Stimulated activated CD4-positive, alpha-beta T cell treated with anti-CD3 and anti-CD28 coated beads, Interleukin-4, amount 100 ng/mL, for 24 hours (primary cell): ENCODE measurements at places on chromosomes 16 and 17.

DNA sequence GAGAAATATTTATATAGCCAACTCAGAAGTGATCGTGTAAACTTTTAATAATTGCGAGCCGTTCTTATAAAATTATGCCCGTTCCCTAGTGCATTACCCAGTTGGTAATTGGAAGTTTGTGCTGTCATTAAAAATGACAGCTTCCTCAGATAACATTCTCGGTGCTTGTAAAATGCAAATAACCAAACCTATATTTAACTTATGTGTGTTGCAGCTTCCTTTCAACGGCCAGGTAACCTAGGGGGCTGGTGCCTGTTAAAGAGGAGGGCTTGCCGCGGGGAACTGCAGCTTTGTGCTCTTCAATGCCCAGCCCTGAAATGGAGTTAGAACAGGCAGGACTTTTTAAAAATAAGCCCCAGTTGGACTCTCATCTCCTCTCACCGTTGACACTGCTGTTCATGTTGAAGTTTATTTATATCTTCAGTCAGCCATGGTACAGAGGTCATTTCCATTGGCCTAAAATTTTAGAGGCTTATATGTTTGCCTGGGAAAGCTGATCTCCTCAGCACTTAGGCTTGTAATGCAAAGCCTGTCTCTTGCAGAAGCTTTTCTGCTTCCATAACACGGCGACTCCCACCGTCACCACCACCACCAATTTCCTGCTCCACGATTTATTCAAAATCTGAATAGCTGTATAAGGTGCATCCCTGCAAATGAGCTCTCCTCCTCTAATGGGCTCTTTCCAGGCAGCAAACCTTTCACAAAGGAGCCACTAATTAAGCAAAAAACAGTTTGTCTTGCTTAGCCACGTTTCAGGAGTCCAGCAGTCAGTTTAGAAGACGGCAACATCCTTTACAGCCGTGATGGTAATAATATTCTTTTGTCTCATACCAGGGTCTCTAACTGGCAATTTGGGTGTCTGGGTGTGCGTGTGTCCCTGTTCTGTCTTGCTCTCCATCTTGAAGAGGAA is 74.7 kb downstream of the RPA1 start:
- DNase-seq: no peak

GRCh38 chr16:8776129-8776584 is 21.3 kb downstream of the TMEM186 start:
- no peak for DNase-seq

DNA sequence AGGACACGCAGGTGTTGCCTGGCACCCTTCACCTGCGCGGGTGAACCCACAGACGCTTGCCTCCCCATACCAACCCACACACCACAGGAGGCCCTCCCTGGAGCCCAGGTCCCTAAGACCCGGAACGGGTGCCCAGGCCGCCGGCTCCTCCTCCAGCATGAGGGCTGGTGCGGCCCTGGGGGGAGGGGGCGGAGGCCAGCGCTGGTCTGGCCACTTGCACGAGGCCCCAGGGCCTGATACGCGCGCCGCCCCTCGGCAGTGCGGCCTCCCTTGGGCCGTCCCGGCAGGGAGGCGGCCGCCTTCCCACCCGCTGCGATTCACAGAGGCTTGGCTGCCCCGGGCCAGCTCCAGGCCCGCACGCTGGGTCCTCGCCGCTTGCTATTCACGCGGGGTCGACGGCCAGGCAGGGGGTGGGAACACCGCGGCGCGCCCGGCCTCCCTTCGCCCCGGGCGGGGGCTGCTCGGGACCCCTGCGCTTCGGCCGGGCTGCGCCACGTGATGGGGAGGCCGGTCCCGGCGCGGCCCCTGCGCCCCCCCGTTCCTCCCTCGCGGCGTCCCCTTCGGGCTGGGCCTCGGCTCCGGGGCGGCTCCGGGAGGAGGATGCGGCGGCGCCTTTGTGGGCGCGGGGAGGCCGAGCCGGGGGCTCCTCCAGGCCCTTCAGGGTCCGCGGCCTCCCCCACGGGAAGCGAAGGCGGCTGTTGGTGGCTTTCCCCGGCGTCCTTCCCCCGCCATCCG is 685 bp downstream of the FASN start:
- DNase-seq: peak; percentile 22

- no peak for DNase-seq
These were observed 204.6 kb downstream of the SLC39A11 start for GRCh38 chr17:72887917-72888316.

- no peak for DNase-seq
These were observed 1849.3 kb downstream of the TP53TG3F start for GRCh38 chr16:35308674-35309073.

- DNase-seq: no peak
These were observed at the start of gene ALOX15 for GRCh38 chr17:4641297-4642195. TSS of gene ALOX15 (minus strand) at chr17:4641678. CDS start at chr17:4641651, 27 bp downstream.

DNA sequence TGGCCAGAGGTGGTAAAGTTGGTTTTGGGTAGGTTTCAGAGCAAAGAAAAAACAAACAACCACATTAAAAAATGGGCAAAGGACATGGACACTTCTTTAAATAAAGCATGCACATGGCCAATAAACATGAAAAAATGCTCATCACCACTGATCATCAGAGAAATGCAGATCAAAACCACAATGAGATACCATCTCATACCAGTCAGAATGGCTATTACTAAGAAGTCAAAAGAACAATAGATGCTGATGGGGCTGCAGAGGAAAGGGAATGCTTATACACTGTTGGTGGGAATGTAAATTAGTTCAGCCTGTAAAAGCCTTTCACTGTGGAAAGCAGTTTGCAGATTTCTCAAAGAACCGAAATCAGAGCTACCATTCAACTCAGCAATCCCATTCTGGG is 598.4 kb upstream of the SOX9 start:
- no peak for DNase-seq

DNA sequence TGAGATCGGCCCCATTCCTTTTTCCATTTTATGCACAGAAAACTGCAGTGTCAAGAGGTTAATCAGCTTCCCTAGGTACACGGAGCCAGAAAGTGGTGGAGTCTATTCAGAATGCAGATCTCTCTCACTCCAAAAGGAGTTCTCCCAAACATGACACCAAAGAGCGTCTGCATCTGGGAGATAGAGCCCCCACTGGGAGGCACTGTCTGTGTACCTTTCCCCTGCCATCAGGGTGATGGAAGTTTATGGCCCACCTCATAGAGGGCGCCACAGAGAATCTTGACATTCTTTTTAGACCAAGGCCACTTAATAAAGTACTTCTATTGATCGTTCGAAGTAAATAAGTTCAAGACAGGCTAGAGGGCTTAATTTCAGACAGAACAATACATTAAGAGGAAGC is 493.7 kb upstream of the ERCC4 start:
- no peak for DNase-seq

DNA sequence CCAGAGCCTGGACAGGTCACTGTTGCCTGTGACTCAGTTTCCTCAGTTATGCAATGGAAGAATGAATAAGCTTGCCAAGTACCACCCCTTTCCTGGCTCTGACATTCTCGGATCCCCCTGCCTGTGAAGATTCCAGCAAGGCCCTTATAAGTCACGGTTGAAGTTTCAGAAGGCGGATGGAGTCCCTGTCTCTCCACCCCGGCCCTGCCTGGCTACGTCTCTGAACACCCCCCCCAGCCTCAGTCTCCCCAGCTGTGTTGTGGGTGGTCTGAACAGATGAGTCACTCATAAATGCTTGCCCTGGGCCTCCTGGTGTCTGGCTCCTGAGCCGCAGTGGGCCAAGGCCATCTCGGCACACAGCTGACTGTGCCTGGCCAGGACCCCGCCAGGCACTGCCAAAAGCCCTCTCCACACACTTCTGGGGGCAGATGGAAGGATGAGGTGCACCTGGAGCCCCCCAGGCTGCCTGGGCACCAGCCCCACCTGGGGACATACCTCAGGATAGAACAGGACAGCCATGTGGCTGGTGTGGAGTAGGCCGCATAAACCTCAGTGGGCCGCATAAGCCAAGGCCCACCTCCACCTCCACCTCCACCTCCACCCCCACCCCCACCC is 15.4 kb downstream of the VASN start:
- DNase-seq: no peak

- no peak for DNase-seq
These were observed 160.4 kb downstream of the ABCC12 start for GRCh38 chr16:47995354-47995753.
